Testis (tissue), 5 donors: ENCODE measurements at places on chromosomes 5 and 9.

- no peak overlapping the region for H3K27ac ChIP-seq
- H3K4me3 ChIP-seq = no peak overlapping the region
- H3K4me1 ChIP-seq = no peaks in the 10 kb centered on the region
- no peaks in the 10 kb centered on the region for H3K36me3 ChIP-seq
- H3K27me3 ChIP-seq = no peaks in the 10 kb centered on the region
- DNase-seq = no peak
Observed at GRCh38 chr9:131324736-131325679, 35.5 kb downstream of the PLPP7 start.

DNA sequence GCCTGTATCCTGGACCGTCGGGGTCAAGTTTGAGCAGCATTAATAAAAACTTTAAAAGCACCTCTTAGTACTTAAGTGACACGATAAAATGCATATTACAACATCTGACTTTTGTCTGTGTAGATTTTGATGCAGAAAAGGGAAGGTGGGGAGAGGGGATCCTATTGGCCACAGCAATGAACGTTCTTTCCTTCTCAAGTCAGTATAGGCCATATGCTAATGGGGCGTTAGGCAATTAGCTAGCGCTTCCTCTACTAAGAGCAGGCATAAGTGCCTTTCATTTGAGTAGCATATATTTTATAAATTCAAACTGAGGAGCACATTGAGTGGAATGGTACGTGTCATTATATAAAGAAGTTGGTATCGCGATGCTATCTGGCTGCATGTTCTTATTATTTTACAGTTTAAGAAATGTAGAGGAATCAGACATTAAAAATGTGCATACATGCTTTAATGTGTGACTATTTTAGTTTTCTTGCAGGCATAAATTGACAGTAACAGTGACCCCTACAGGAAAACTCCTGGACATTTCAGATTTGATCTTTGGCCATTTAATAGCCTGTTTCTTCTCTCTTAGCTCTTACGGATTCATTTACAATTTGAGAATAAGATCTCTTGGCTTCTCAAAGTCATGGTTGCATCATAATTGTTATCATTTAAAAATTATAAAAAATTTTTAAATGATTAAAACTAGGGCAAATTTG is 1.1 kb upstream of the GNA14 start:
- no peaks in the 10 kb centered on the region for H3K27me3 ChIP-seq
- H3K27ac ChIP-seq = no peak overlapping the region
- H3K4me3 ChIP-seq = peak overlapping the region; percentile 49
- no peaks in the 10 kb centered on the region for H3K36me3 ChIP-seq

DNA sequence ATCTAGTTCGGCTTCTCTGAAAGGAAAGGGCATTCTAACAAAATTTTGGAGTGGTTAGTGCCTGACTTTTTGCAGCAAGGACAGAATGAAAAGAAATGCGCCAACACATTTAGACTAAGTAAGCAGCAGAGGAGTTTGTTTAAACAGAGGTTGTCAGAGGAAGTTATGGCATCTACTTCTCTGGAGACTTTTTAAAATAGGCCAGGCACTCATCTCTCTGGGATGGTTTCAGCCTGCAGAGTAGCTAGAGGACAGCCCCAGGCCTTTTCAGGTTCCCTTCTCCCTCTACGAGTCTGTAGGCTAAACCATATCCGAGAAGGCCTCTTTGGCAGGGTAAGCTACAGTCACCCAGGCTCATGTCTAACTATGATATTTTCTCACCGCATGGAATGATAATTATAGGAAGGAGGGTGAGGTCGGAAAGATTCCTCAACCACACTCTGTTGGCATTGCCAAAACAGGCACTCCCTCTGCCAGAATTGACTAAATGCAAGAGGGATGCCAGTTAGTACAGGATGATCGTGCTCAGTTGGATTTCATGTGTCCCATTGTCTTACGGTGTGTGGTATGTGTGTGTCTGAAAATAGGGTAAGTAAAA is 1.4 kb upstream of the CTXN3 start:
- no peak overlapping the region for H3K27ac ChIP-seq
- H3K4me1 ChIP-seq = peaks cover 12% of the 10 kb centered on the region
- no peak overlapping the region for H3K4me3 ChIP-seq
- DNase-seq = no peak
- H3K36me3 ChIP-seq = no peaks in the 10 kb centered on the region

DNA sequence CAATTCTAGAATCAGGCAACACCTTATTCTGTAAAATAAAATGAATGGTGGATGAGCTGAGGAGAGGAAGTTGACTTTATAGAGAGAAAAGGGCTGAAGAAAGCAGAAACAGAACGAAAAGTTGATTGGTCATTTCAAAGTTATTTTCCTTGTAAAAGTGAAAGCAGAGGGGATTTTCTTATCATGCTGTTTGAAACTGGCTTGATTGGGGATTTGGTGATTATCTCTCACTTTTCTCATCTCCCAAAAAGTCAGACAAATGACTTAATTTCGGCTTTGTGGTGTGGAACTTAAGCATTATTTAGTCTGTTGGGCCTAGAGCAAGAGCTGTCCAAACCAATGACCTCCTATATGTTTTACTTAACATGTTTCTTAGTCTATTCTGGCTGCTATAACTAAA is 60.5 kb upstream of the ITGA2 start:
- DNase-seq = no peak
- H3K36me3 ChIP-seq = no peaks in the 10 kb centered on the region
- no peaks in the 10 kb centered on the region for H3K4me1 ChIP-seq
- H3K4me3 ChIP-seq = no peak overlapping the region
- H3K27me3 ChIP-seq = no peaks in the 10 kb centered on the region
- no peak overlapping the region for H3K27ac ChIP-seq

DNA sequence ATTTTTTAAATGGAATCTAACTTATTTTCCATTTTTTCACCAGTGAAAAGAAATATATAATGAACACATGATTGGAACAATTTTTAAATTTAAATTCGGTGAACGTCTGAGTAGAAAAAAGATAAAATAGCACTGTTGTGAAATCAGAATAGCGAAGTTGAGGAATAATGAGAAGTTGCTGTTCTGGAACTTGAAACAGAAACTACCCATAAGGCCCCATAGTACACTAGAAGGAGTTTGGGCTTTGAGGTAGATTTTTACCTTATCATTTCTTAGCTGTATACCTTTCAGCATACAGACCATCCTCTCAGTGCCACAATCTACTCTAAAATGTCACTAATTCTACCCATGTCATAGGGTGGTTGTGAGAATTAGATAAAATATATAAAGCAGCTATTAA is 35.1 kb downstream of the TDRD7 start:
- no peaks in the 10 kb centered on the region for H3K4me1 ChIP-seq
- no peaks in the 10 kb centered on the region for H3K27me3 ChIP-seq
- no peak for DNase-seq
- H3K27ac ChIP-seq = no peak overlapping the region

GRCh38 chr5:132480893-132481595 is 9.5 kb downstream of the IRF1 start:
- no peaks in the 10 kb centered on the region for H3K4me1 ChIP-seq
- DNase-seq = no peak
- no peaks in the 10 kb centered on the region for H3K36me3 ChIP-seq
- no peak overlapping the region for H3K27ac ChIP-seq

DNA sequence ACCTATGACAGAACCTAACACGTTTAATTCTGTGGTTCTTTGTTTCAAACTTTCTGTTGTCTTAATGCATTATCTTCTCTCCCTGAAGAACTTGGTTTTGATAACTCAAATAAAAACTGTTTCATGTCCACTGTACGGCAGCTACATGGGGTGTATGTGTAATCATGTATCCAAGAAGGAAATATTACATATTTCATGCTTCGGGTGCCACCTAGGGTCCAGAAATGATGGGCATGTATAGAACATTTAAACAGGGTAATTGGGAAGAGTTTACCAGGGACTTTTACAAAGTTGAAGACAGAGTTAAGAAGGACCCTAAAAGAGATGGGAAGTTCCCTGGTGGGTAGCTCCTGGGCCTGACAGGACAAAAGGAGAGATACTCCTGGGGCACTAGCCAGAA is 291.3 kb downstream of the FBXL7 start:
- H3K4me3 ChIP-seq = no peak overlapping the region
- DNase-seq = no peak
- H3K27me3 ChIP-seq = no peaks in the 10 kb centered on the region
- H3K4me1 ChIP-seq = peaks cover 8% of the 10 kb centered on the region
- no peak overlapping the region for H3K27ac ChIP-seq

DNA sequence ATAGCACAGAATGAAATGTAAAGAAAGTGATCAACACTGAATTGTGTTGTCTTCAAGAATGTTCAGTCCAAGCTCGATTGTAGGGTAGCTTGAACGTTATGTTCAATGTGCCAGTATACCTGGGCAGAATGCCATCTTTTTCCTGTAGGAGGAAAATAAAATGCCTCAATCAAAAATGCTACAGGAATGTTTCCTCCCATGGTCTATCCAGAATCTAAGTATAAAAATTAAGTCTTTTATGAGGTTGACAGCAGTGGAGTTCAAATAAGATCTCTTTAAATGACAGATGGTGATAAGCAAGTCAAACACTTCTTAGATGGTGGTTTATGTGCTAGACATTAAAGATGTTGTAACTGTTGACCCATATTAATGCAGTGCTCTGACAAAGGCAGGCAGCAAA is 488.6 kb downstream of the CSNK1G3 start:
- no peak for DNase-seq
- H3K4me1 ChIP-seq = no peaks in the 10 kb centered on the region
- no peak overlapping the region for H3K4me3 ChIP-seq
- no peaks in the 10 kb centered on the region for H3K36me3 ChIP-seq
- no peak overlapping the region for H3K27ac ChIP-seq

DNA sequence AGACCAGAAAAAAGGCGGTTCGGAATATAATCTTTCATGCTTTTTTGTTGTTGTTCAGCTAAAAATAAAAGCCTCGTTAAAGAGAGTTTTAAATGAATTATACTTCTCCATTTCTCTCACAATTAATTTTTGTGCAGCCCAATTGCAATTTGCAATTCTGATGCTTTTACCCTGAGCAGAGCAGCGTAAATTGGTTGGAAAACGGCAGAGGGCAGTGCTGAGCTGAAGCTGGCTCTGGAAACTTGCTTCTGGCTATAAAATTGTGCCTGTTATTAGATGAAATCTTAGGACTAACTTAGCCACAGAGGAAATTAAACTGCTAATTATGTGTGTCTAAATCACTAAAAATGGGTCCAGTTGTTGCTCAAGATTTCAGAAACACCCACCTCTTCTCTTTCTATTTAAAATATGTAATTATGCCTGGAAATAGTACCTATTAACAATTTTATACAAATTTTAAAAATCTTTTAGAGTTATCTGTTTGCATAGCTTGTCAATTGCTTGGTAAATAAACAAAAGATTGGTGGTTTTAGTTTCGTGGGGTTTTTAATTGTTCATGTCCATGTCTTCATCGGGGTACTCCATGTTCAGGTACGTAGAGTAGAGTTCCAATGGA is 441.8 kb upstream of the TLE4 start:
- H3K27ac ChIP-seq = no peak overlapping the region
- no peaks in the 10 kb centered on the region for H3K36me3 ChIP-seq
- DNase-seq = peak; percentile 73
- no peak overlapping the region for H3K4me3 ChIP-seq

- H3K36me3 ChIP-seq = no peaks in the 10 kb centered on the region
- H3K4me1 ChIP-seq = no peaks in the 10 kb centered on the region
- no peak for DNase-seq
- H3K4me3 ChIP-seq = no peak overlapping the region
Observed at GRCh38 chr9:116366241-116366640, 212.7 kb downstream of the PAPPA start.

GRCh38 chr5:65914641-65915196 is 11.7 kb upstream of the ERBIN start:
- H3K27me3 ChIP-seq = no peaks in the 10 kb centered on the region
- no peak for DNase-seq
- no peak overlapping the region for H3K27ac ChIP-seq

GRCh38 chr5:54018438-54018837 is 291.9 kb downstream of the ARL15 start:
- no peaks in the 10 kb centered on the region for H3K27me3 ChIP-seq
- H3K4me3 ChIP-seq = no peak overlapping the region
- no peak for DNase-seq
- H3K4me1 ChIP-seq = no peaks in the 10 kb centered on the region

DNA sequence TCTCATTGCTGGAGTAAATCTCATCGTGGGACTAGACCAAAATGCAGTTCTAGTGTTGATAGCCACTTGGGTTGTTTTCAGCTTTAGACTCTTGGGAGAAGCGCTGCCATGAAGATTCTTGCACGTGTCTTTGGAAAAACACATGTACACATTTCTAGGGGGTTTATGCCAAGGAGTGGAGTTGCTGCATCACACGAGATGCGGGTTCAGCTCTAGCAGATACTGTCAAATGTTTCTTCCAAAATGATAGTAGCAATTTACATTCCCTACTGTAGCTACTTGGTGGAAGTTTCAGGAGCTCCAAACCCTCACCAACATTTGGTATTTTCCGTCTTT is 52.3 kb upstream of the CPLX2 start:
- no peak for DNase-seq
- H3K36me3 ChIP-seq = no peaks in the 10 kb centered on the region
- no peaks in the 10 kb centered on the region for H3K27me3 ChIP-seq
- H3K27ac ChIP-seq = no peak overlapping the region
- no peak overlapping the region for H3K4me3 ChIP-seq

DNA sequence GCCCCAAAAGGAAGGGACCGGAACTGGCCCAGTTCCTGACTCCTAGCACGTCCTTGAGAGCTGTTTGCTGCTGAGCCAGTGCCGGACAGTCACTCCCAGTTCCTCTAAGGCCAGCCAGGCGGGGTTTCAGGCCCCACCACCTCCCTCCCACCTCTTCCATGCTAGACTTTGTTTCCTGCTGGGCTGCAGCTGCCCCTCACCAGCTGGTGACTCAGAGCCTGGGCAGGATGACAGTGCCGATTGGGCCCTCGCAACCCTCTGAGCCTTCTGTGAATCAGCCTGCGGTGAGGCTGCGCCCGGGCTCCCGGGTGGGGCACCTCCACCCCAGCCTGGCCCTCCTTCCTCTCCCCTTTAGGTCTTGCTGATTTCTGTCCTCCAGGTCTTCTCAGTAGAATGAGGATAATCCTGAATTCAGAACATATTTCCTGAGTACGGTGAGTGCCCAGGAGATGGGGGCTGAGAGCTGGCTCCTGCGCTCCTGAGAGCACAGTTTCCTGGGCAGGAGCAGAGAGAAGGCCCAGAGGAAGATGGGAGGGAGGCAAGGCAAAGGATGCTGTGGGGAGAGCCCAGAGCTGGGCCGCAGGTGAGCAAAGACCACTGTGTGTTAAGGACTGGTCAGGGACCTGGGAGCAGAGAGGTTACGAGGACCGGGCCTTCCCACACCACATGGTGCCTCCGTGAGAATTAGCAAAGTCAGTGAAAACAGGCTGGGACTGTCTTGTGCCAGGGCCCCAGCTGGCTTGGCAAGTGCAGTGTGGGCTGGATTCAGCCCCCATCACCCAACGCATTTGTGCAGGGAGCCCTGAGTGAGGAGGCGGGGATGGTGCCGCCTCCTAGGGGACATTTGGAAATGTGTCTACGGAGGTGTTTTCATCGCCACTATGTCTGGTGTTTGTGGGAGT is 32.9 kb upstream of the STXBP1 start:
- no peaks in the 10 kb centered on the region for H3K27me3 ChIP-seq
- peak; percentile 87 for DNase-seq
- peak overlapping the region; percentile 66 for H3K27ac ChIP-seq
- H3K36me3 ChIP-seq = no peaks in the 10 kb centered on the region
- H3K4me1 ChIP-seq = peaks cover 29% of the 10 kb centered on the region

- H3K4me1 ChIP-seq = peaks cover 14% of the 10 kb centered on the region
- H3K4me3 ChIP-seq = no peak overlapping the region
- no peak for DNase-seq
- H3K27me3 ChIP-seq = no peaks in the 10 kb centered on the region
Observed at GRCh38 chr9:97563458-97564135, 62.1 kb downstream of the TMOD1 start.

- H3K36me3 ChIP-seq = no peaks in the 10 kb centered on the region
- no peak overlapping the region for H3K27ac ChIP-seq
- DNase-seq = no peak
Observed at GRCh38 chr5:68345582-68345981, 130.0 kb downstream of the PIK3R1 start.
